ENCODE measurements at places on chromosomes 13 and 19.
A peak's percentile ranks its signal among the peaks of the same experiment; 100 is the strongest.

DNA sequence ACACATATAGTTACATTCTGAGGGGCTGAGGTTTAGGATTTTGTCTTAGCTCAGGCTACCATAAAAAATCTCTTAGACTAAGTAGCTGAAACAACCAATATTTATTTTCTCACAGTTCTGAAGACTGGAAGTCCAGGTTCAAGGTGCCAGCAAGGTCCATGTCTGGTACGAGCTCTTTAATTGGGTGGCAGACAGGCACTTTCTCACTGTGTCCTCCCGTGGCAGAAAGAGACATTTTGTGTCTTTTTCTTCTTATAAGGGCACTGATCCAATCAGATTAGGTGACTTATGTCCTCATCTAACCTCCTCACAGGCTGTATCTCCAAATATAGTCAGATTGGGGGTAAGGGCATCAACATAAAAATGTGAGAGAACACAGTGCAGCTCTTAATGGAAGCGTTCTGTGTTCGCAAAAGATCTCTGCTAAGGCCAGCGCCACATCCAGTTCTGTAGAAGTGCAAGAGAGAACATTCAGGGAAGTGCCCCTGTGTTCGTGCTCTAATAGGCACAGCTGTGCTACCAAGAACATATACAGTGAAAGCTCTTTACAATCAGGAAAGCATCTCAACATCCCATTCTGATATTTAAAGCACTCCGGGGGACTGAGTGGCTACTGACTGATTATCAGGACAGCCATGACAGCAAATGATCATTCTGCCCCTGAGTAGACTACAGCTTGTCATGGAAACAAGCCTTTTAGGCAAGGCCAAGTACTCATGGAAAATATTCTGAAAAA is 819.2 kb downstream of the LIG4 start:
- no peak for DNase-seq

GRCh38 chr19:39951065-39951650 is 16.7 kb upstream of the FCGBP start:
- no peak for DNase-seq

- DNase-seq: peak; percentile 59
These were observed 28.7 kb downstream of the CYP4F2 start for GRCh38 chr19:15869109-15869555.

DNA sequence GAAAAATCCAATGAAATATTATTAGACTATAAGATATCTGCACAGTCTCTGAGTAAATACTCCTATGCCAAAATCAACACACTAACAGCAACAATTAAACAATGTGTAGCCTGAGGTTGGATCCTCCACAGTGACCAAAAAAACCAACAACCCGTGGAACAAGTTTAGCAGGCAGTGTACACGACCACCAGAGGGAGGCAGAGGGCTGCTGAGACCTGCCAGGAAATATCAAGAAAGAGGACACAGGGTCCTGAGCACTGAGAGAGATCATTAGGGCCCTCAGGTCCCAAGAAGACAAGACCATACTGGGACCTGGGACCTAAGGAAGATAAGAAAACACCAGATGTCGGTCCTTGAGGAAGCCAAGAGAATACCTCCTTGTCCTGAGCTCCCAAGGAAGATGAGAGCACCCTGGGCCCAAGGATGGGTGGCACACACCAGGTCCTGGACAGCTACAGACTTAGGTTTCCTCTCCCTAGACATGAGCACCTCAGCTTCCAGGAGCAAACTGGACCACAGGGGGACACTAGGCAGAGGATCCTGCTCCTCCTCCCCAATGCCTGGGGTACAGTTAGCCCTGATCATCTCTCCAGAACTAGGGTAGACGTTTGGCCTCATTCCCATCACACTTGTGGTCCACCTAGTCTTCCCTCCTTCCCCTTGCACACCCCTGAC is 822 bp upstream of the ZNF274 start:
- DNase-seq: peak; percentile 76

GRCh38 chr13:110302997-110303396 is 4.0 kb downstream of the COL4A1 start:
- no peak for DNase-seq

DNA sequence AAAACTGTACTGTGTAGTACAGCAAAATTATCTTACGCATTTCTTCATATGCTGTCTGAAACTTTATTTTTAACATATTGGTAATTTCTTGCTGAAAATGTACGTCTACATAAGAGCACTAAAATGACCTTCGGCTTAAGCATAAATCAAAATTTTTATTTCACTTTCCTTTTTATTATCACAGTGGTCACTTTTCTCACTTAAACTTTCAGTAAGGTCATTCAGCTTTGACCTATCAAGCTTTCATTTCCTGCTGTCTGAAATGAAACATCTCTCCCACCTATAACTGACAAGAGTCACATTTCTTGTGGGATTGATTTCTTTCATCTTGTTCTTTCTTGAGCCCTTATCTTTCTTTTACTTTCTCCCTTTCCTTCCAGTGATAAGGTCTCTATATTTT is 2212.7 kb upstream of the PCDH20 start:
- DNase-seq: no peak

DNA sequence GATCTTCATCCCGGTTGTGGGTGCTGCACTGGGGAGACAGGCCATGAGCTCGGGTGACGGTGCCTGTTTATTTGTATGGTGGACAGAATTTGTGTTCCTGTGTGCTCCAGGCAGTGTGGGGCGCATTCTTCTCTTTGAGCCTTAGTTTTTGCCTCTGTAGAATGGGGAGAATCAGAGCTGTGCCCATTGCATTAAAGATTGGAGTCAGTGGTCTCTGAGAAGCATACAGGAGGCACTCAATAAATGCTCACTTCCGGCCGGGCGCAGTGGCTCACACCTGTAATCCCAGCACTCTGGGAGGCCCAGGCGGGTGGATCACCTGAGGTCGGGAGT is 23.0 kb downstream of the NFIC start:
- no peak for DNase-seq

Data from RPMI8226 (cell line).